WTC11 (cell line): ENCODE measurements at places on chromosomes 7 and 10. TPM values are rescaled to one million over a fixed set of nuclear protein-coding genes. Genes with fewer than 3 reads are reported as not detected.

The PRDX3 gene
- total RNA-seq, result 167 to 175 TPM (median 173 TPM) in 3 replicates

GRCh38 chr10:88131511-88132139 lies 268.2 kb downstream of the PTEN start:
- DNase-seq, result peak; percentile 19

GRCh38 chr10:83089335-83089734 lies 1050.0 kb upstream of the GHITM start:
- DNase-seq, result no peak

DNA sequence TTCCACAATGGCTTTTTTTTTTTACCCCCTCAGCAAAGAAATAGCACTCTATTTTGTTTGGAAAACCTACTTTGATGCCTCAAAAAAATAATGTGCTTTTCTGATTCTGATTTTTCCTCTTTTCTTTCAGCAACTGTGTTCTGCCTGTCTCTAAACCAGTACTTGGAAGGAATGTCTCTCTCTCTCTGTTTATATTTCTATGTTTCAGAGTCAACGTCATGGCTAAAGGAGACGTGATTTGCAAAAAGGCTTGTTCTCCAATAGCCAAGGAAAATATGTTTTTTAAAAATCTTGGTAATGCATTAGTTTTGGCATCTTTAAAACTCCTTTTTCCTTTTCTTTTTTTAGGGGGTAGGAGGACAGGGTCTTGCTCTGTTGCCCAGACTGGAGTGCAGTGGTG lies 56.0 kb upstream of the SDK1 start:
- no peak for DNase-seq

DNA sequence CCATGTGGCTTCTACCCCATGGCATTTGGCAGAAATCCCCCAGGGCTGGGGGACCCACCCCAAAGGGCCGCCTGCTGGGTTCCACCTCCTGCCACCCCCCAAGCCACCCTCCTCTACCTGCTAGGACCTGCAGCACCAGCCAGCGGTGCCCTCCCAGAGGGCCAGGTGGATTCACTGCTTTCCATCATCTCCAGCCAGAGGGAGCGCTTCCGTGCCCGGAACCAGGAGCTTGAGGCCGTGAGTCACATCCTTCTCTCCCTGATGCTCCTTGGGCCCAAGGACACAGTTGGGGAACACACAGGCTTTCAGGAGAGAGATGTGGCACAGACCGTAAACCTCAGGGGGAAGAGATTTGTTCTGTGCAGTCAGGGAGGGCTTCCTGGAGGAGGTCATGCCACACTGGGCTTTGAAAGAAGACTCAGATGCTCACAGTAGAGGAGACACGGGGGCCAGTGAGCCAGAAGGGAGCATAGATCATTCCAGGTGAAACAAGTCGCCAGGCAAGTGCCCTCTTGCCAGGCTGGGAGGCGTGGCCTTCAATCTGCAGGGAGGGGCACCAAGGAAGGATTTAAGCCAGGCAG lies 11.5 kb upstream of the SH2B2 start:
- no peak for DNase-seq

The THSD7A gene
- total RNA-seq, result 0.66 to 1.1 TPM (median 0.68 TPM) in 3 replicates

GRCh38 chr7:142854372-142855113 lies at the start of gene EPHB6:
Gene EPHB6 (plus strand): TSS chr7:142855076. CDS start chr7:142863228, 8,152 bp downstream.
- DNase-seq, result peak; percentile 67

DNA sequence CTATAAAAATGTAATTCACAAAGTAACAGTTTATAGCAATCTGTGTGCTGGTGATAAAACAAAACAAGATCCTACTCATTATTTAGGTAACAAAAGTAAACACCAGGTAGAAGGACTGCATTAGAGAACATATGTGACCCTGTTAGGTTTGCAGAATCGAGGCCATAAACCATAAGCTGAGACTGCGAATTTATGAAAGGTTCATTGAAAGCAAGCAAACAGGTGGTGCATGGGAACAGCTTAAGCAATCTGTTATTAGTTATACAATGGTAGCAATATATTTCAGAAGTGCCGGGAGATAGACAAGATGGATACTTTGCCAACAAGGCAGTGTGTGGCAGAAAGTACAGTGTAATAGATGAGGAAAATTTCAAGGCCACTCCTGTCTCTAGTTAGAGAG lies 23.5 kb upstream of the FAM133B start:
- no peak for DNase-seq

The NPS gene
- total RNA-seq, result not detected in 3 replicates

The PRLHR gene
- total RNA-seq, result not detected in 3 replicates

GRCh38 chr10:133377025-133377817 lies 1.8 kb upstream of the PAOX start:
- no peak for DNase-seq

DNA sequence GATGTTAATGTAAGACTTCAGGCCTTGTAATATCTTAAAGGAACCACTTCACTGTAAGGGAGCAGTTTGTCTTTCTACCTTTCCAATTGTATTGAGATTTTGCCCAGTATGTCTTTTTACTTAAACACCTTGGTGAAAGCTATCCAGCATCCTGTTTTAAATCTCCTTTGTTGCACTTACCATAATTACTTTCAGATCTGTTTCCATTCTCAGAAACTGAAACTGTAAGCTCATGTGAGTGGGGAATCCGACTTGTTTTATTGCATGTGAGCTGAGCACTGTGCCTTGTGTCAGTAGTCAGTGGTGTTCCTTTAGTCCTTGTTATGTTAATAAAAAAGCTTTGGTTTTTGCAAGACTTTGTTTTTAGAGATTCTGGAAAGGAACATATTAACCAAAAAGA lies 42.2 kb downstream of the BMPR1A start:
- DNase-seq, result no peak

DNA sequence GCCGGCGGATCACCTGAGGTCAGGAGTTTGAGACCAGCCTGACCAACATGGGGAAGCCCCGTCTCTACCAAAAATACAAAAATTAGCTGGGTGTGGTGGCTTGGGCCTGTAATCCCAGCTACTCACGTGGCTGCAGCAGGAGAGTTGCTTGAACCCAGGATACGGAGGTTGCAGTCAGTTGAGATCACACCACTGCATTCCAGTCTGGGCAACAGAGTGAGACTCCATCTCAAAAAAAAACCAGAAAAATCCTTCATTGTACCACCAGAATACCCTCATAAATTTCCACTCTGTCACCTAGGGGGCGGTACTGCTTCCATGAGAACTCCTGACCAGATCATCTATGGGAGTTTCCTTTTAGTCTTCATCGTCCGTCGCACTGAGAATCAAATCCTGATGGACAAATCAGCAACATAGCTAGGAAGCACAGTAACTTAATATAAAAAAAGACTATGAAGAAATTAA lies 225.8 kb upstream of the KLF14 start:
- DNase-seq, result peak; percentile 24

GRCh38 chr10:133127291-133128125 lies 32.5 kb upstream of the KNDC1 start:
- DNase-seq, result peak; percentile 80

The SLC13A1 gene
- total RNA-seq, result 0.04 TPM in 1 of 3 replicates, not detected in the others

The ADRB1 gene
- 0.27 to 0.35 TPM (median 0.30 TPM) in 3 replicates for total RNA-seq

GRCh38 chr7:81467964-81468363 lies 301.9 kb downstream of the HGF start:
- DNase-seq, result no peak

DNA sequence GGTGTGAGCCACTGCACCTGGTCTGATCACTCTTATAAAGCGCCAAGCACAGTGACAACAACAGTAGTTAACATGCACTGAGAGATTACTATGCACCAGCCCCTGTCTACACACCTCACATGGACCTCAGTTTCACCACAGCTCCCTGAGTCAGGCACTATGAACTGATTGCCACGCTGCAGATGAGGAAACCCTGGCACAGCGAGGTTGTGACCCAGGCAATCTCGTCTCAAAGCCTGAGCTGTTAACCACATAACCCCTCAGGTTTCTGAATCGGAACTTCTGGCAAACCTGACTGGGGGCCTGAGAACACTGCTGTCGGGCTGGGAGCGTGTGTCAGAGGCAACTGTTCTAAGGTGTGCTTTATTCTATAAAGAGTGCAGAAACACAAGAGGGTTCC lies 150.8 kb downstream of the RNF216 start:
- no peak for DNase-seq

DNA sequence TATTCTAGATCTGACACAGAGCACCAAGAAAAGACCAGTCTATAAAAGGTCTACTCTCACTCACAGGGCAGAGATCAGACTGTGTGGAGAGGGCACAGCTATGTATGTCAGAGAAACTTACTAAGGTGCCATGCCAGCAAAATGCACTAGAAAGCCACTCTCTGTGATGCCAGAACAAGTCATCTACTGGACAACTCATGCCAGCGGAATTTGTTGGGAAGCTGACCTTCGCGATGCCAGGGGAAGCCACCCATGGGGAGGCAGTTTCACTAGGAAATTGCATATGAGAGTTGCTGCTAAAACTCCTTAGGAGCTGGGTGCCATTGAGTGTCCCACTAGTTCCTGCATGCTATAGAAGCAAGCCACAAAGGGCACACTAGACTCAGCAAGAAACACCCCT lies 58.5 kb downstream of the MICU1 start:
- no peak for DNase-seq

The AKR1D1 gene
- total RNA-seq, result 0.14 to 0.24 TPM (median 0.18 TPM) in 3 replicates

The RSPH10B gene
- 0.35 to 0.60 TPM (median 0.55 TPM) in 3 replicates for total RNA-seq

DNA sequence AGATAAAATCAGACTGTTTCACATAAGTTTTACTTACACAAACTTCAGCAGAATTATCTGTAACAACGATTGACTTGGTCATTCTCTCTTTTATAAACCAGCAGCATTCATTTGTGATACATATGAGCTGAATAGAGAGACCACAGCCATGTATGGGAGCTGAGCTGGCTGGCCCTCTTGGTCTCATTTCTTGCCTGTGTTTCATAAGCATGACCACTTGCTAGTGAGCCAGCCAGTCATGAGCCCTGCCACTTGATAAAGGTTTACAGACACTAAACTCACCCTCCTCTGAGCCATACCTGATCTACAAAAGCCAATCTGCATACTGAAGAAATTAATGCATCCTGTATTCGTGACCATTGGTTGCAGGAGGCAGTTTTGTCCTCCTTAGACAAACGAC lies 82.1 kb downstream of the PKD1L1 start:
- no peak for DNase-seq

The KAZALD1 gene
- 9.6 to 19.2 TPM (median 10.2 TPM) in 3 replicates for total RNA-seq

- DNase-seq, result no peak
Measured at GRCh38 chr10:70678250-70678635, 5.9 kb downstream of the ADAMTS14 start.

- no peak for DNase-seq
Measured at GRCh38 chr7:121029302-121029701, 40.8 kb downstream of the CPED1 start.

- DNase-seq, result no peak
Measured at GRCh38 chr7:158351481-158351880, 236.1 kb downstream of the PTPRN2 start.

- no peak for DNase-seq
Measured at GRCh38 chr7:25735674-25736242, 416.2 kb upstream of the NFE2L3 start.

GRCh38 chr7:37970211-37970610 lies 49.8 kb downstream of the EPDR1 start:
- no peak for DNase-seq

- no peak for DNase-seq
Measured at GRCh38 chr10:4867520-4868356, 41.7 kb downstream of the AKR1E2 start.

- no peak for DNase-seq
Measured at GRCh38 chr10:117544004-117544701, 1.6 kb downstream of the EMX2 start.

DNA sequence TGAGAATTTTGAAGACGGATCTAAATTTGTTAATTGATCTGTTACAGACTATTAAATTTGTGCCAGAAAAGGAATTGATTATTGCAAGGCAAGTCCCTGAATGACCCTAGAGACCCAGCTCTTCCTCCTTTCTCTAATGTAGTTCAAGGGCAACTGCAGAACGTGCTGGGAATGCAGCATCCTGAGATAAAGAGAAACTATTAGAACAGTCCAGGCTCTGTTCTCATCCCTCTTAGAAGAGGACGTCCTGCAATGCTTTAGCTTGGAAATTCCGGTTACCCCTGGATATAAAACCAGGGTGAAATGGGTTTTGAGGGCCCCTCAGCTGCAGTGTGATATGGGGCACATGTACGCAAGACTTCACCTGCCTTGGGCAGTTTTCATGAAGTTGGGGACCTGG lies 67.3 kb downstream of the PTN start:
- DNase-seq, result no peak

GRCh38 chr10:20596911-20597310 lies 300.2 kb downstream of the NEBL start:
- DNase-seq, result no peak

DNA sequence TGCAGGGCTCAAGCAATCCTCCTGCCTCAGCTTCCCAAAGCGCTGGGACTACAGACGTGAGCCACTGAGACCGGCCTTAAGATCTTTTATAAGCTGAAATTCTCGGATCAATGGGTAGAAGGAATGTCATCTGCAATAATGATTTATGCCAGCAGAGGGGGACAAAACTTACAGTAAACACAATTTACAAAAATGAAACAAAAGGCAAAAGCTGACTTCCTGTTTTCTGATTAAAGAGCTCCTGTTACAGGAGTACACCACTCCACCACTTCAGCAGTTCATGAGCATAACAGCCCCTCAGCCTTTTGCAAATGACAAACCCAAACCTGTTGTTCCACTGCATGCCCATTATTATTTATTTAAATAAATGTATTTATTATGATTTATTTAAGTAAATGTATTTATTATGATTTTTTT lies 88.5 kb upstream of the ATP6V0A4 start:
- DNase-seq, result no peak

The AKR1C8 gene
- not detected in 3 replicates for total RNA-seq

DNA sequence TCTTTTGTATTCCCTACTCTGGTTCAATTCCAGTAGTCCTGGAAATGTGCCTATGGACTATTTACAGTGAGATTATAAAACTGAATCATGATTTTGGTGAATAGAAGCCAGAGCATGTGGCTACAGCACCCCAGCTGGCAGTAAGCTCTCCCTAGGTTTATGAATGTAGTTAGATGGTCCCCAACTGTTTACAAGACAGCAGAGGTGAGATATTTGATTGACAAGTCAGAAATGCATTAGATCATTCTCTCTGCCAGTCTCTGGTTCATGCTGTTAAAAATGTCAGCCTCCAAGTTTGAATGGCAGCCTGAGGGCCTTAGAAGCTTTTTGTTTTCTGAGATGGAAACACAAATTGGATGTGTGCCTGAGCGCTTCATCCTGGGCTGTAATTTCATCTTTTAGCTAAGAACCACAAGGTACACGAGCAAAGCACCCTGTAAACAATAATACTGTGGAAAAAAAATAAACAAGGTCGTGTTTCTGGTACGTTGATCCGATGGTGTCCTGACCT lies 85.0 kb downstream of the BTRC start:
- no peak for DNase-seq
